ENCODE measurements at places on chromosomes 1 and 21.

DNA sequence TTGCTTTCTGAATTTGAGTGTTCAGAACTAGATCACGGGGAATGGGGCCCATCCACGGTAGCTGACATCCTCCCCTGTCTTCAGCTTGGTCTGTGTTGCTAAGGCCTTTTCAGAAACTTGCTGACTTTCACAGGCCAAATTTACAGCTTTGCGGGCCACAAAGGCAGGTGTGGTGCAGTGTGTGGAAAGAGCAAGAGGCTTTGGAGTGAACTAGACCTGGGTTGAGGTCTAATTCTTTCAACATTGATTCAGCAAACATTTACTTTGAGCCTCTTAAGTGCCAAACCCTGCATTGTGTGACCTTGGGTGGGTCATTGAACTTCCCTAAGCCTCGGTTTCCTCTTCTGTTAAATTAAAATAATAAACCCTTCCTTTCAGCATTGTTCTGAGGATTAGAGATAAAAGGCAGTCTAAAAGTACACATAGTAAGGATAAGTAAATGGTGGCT, 24.3 kb downstream of the STPG1 start:
- DNase-seq: no peak

DNA sequence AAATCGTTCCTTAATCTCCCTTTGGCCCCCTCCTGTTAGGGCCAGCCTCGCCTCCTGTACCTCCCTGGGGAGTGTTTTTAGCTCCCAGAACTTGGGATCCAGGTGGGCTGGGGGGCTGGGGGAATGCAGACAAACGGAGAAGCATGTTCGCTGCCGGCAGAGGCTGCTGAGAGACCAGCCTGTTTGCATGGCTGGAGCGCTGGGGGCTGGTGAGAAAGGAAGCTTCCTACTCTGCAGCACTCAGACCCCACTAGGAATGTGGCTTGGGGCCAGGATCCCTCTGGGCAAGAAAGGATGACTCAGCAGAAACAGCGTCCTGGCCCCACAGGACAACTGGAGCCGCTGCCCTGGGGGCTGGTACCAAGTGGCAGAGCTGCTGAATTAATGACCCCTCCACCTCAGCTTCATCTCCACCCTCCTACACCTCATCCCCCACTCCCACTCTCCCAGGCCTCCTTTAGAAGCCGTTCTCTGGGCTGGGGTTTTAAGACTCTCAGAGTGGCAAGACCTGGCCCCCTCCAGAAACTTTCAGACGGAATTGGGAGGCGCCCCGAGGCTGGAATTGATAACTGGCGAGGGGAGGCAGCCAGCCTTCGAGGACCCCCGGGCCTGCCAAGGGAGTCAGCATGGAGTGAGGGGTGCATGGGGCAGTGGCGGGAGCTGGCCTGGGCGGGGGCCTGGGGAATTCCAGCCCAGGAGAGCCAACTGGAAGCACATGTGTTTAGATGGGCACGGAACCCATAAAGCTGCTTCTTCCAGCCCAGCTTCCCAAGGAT, 28.5 kb upstream of the EPS8L3 start:
- peak; percentile 82 for DNase-seq

- DNase-seq: peak; percentile 83
These were observed 127.9 kb upstream of the MROH9 start for GRCh38 chr1:170807432-170807831.

- no peak for DNase-seq
These were observed 24.3 kb downstream of the USP48 start for GRCh38 chr1:21758614-21759013.

- no peak for DNase-seq
These were observed 4.2 kb upstream of the AQP10 start for GRCh38 chr1:154316704-154317103.

DNA sequence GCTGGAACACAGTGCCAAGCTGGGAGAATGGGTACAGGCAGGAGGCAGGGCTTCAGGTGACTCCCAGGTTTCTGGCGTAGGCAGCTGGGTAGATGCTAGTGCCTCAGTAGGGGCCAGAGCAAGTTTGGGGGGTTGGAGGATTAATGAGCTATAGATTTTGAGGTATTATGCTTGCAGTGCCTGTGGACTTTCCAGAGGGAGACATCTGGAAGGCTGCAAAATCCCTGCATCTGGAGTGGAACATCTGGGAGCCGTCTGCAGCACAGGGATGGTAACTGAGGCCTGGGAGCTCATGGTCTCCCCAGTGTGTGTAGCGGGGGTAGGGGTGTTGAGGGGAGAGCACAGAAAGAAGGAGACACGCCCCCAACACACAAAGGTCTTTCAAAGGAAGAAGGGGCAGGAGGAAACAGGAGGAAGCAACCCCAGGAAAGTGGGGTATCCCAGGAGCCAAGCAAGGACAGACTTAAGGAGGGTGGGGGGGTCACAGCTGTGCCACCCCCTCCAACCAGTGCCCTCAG, 2.2 kb upstream of the PDZK1IP1 start:
- DNase-seq: no peak

GRCh38 chr1:159201642-159202041, 3.0 kb upstream of the ACKR1 start:
- DNase-seq: no peak

GRCh38 chr1:199297887-199298286, 659.0 kb downstream of the PTPRC start:
- no peak for DNase-seq

Data from MCF 10A (cell line).